ENCODE measurements at places on chromosomes 6 and 20. TPM values are rescaled to one million over a fixed set of nuclear protein-coding genes. Genes with fewer than 3 reads are reported as not detected.

DNA sequence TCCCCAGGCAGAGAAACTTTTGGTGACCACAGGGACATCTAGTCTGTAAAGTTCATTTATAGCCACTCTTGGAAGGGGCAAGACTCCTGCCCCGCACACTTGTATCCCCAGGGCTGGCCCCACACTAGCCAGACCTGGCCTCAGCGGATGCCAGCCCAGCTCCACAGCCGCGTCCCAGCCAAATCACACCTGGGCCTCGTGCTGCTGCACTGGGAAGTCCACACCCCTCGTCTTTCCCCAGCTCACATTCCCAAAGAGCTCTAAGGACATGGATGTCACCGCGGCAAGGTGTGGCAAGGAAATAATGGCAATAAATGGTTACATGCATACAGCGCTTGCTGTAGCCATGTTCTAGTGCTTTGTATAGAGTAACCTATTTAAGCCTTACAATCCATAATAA, 8.6 kb downstream of the IP6K3 start:
- DNase-seq: no peak

GRCh38 chr6:45724511-45724910, 291.1 kb downstream of the CLIC5 start:
- DNase-seq: no peak

DNA sequence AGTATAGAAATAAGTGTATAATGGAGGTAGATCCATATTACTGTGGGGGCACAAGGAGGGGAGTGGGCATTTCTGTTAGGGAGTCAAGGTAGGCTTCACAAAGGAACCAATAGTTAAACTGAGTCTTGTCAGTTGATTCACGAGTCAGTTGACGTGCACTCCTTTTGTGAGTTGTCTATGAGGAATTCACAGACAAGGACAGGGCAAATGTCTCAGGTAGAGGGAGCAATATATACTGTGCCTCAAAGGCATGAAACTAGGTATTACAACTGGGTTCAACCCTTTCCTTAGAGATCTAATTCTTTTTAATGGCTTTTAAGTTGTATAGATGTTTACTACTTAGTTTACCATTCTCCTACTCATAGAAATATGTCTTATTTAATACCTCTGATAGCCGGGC, 11.0 kb downstream of the TMEM14C start:
- DNase-seq: no peak

DNA sequence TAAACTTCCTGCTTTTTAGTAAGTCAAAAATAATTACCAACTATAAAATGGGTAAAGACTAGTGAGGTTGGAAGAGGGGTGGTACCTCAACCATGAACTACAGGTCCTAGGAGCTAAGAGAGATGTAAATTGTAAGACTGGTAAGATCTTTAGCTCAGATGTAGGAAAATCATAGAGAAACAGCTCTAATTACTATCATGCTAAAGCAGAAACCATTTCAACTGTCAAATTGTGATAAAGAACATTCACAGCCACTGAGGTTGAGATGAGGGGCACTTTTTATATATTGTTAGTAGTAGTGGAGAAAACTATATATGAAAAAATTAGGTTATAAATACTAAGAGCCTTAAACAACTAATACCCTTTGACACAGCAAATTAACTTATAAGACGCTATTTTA, 20.0 kb downstream of the CDK19 start:
- no peak for DNase-seq

DNA sequence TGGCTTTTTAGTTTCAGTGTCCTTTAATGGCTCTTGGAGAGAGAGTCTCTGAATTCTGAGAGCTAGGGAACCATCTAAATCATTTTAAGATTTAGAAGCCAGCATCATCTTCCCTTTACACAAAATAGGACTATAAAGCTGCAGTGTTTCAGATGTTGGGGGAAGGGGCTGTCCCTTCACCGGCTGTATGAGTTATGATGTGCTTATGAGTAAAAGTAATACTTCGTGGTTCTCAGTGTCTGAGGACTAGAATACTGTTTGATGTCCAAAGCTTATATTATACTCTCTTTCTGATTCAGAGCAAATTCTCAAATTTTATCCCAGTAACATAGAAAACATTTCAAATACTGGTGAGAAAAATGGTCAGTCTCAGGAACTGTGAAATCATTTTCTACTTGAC, 63.5 kb upstream of the FAM8A1 start:
- no peak for DNase-seq

- DNase-seq: no peak
Measured at GRCh38 chr6:89024456-89024855, 56.1 kb upstream of the PNRC1 start.

- no peak for DNase-seq
Measured at GRCh38 chr6:105836889-105837288, 249.2 kb upstream of the PRDM1 start.

GRCh38 chr6:3748208-3749066, 3.1 kb downstream of the PXDC1 start:
- peak; percentile 62 for DNase-seq

DNA sequence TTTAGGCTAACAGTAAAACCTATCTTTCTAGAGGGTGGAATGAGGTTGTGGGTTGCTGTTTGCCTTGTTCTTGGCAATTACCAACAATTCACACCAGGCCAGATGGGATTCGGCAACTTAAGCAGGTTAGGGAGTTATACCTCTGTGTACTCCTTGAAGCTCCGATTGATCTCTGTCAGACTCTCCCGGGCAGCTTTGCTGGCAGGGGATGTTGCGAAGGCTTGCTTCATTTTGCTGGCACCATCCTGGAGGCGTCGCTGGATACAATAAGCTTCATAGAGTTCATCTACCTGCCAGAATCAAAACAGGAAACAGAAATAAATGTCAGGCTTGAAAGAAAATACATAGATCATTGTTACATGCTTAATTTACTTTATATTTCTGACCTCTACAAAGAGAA, 66.4 kb upstream of the ARMH2 start:
- no peak for DNase-seq

DNA sequence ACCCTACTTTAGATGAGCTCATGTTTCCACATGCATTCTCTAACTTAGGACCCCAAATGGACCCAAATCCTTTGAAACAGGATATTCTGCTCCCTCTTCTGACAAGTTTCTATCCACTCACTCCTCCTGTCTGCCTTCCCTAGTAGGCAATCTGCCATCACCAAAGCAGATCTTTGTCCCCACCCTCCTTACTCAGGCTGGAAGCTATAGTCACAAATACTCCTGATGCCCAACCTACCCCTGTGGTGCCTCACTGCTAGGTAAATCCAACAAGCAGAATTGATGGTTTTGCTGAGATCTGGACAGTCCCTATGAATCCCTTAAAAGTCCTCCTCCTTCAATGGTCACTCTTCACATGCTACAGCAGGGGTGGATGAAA, 21.7 kb downstream of the ELOVL5 start:
- DNase-seq: no peak

DNA sequence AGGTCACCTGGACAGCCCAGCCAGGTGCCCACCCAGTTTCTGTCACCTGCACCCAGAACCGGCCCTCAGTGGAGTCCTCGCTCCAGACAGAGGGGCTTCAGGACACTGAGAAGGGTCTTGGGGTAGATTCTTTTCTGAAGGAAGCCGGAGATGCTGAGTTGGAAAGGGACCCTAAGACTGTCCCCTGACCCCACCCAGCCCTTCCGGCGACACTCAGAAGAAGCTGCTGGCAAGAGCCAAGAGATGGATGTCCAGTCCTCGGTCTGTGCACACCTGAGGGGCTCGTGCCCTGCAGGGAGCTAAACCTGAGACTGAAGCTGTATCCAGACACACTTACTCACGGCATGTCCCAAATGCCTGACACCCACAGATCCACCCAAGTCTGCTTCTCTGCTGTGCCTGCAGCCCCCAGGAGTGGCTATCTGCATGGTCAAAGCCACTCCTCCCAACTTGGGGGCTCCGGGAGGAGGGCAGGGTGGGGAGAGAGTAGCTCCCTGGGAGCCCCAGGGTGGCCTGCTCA, 20.2 kb downstream of the NTSR1 start:
- no peak for DNase-seq

DNA sequence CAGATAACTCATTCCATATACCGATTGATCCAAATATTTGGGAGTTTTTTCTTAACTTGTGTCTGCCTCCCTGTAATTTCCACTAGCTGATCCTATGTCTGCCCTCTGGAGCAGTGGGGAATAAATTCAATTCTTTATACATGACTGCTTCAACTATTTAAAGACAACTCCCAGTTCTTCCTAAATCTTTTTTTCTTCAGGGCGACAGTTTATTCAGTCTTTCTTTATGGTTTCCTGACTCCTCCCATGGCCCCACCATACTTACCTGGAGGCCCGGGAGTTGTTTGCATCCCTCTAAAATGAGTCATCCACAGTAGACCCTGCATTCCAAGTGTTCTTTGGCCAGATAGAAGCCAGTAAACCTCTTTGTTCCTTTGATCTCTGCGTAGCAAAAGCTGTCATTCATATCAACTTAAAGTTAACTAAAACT, 73.6 kb downstream of the LCA5 start:
- no peak for DNase-seq

DNA sequence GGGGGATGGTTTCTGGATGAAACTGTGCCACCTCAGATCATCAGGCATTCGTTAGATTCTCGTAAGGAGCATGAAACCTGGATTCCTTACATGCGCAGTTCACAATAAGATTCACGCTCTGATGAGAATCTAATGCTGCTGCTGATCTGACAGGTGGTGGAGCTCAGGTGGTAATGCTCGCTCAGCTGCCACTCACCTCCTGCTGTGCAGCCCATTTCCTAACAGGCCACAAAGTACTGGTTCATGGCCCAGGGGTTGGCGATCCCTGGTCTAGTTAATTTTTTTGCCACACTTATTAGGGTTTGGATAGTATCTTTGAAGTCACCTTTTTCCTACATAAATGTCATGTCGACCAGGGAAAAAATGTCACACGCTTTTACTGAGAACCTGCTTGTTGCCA, 96.8 kb upstream of the MLIP start:
- no peak for DNase-seq

DNA sequence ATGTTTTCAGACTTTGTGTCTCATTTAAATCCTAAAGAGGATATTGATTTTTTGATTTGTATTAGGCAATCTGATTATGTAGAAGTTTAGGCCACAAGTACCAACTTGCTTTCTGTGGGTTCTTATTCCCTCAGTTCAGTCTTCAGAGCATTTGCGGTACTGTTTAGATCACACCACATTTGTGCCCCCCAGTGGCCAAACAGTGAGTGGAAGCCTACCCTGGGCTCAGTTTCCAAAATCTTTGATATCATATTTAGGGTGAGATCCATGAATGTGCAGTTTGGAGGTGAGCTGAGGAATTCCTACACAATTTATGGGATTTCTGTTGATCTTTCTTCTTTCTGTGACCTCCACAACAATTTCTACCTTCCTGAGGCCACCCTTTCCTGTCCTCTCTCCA, 92.3 kb upstream of the FUT9 start:
- DNase-seq: no peak

GRCh38 chr6:150783813-150784212, 81.7 kb upstream of the MTHFD1L start:
- no peak for DNase-seq

DNA sequence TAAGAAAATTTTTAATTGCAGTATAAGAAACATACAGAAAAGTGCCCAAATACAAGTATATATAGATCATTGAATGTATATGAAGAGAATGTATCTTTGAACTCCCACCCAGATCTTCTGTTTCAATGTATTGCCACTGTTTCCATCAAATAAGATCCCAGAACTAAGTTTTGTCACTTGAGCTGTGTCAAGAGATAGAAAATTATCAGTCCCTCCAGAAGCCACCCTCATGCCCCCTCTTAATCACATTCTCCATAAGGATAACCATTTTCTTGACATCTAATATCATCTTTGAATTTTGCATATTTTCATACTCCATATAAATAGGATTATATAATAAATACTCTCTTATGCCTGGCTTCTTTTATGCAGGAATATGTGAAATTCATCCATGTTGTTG, 20.3 kb downstream of the GPX5 start:
- DNase-seq: no peak

- DNase-seq: no peak
Measured at GRCh38 chr20:34705397-34706301, 1.5 kb downstream of the TP53INP2 start.

DNA sequence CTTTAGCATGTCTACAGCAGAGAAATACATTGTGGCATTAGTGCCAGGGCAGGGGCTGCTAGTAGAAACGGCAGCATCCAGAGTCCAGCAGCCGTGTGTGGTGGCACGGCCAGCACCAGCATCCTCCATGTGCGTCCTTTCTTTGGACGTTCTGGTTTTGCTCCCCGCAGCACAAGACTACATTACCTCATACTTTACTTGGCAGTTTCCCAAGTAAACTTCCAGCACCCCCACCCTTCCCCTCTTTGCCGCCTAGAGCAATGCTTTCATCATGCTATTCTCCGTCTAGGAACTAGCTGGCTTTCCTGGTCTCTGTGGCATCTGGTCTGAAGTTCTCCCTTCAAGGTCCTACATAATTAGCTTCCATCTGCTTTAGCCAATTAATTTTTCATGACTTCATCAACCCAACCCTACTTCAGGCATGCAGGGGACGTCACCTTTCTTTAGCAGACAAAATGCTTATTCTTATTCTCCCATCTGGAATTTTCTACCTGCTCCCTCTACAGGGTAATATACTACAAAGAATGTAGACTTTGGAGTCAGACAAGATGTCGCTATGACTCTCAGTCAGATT, 67.6 kb downstream of the BLOC1S5 start:
- no peak for DNase-seq

DNA sequence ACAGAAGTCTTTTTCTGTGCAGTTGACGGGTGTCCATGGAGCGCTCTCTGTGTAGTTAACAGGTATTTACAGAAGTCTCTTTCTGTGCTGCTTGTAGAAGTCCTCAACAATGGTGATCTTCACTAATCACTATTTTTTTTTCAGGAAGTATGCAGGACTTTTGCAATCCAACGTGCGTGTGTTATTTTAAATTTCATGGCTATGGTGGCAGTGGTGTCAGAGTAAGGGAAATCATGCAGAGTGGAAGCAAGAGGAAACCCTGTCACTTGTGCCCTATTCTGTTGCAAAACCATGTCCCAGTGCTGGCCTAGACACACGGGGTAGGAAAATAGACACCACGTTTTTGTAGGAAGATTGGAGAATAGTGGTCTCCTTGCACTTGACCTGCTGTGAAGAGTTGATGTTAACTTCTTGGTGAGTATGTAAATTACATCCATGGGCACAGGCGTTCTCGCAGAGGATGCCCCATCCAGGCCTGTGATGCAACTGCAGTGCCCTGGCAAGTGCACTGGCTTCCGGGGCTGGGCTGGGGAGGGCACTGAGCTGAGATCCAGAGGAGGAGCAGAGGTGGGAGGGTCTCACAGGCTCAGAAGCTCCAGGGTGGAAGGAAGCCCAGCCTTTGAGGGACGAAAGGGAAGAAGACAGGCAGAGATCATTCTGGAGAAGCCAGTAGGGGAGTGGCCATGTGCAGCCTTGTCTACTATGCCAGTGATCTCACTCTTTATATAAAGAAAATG, 146.5 kb downstream of the SYCP2 start:
- no peak for DNase-seq

GRCh38 chr6:85866758-85867401, 224.2 kb upstream of the SYNCRIP start:
- no peak for DNase-seq

- DNase-seq: no peak
Measured at GRCh38 chr6:110720066-110720465, 95.2 kb downstream of the CDK19 start.

The KCNQ2 gene
- total RNA-seq: not detected

The OPN5 gene
- total RNA-seq: not detected

The BPIFA1 gene
- total RNA-seq: not detected

The SLC17A5 gene
- total RNA-seq: 36.5 TPM

The SNAI1 gene
- total RNA-seq: 9.7 TPM

The MRAP2 gene
- 0.19 TPM for total RNA-seq

The COL12A1 gene
- total RNA-seq: 155 TPM

The PNLDC1 gene
- 0.37 TPM for total RNA-seq

The SMOC2 gene
- total RNA-seq: 53.1 TPM

The GPR6 gene
- total RNA-seq: not detected

The LY6G5C gene
- 1.3 TPM for total RNA-seq

The SRMS gene
- not detected for total RNA-seq

The MMP24 gene
- total RNA-seq: 0.16 TPM

The MEI4 gene
- total RNA-seq: 0.09 TPM

The MACROD2 gene
- total RNA-seq: 7.9 TPM
